Motor neuron (in vitro differentiated cells): ENCODE measurements at places on chromosomes 4 and X. TPM values are rescaled to one million over a fixed set of nuclear protein-coding genes. Genes with fewer than 3 reads are reported as not detected.

AWAT2 gene
- not detected in 2 replicates for total RNA-seq

TENT5D gene
- 0.06 TPM in 1 of 2 replicates, not detected in the other for total RNA-seq

FAM47E gene
- total RNA-seq: 4.2 and 7.4 TPM in 2 replicates

ARHGEF6 gene
- 15.8 and 18.5 TPM in 2 replicates for total RNA-seq

MAGEB6B gene
- total RNA-seq: not detected in 2 replicates

UTP14A gene
- 38.1 and 39.5 TPM in 2 replicates for total RNA-seq

KIF4A gene
- 10.3 and 10.8 TPM in 2 replicates for total RNA-seq

NBDY gene
- total RNA-seq: 32.9 and 36.7 TPM in 2 replicates

SPACA5 gene
- not detected in 2 replicates for total RNA-seq

SERTM2 gene
- total RNA-seq: 0.30 and 0.57 TPM in 2 replicates

GUCY1B1 gene
- total RNA-seq: 22.4 and 23.8 TPM in 2 replicates

PAGE2B gene
- total RNA-seq: not detected in 2 replicates

NDP gene
- total RNA-seq: 1.6 and 2.2 TPM in 2 replicates

HSFX4 gene
- 0.22 and 0.69 TPM in 2 replicates for total RNA-seq
